ENCODE measurements at places on chromosomes 1 and 21.

DNA sequence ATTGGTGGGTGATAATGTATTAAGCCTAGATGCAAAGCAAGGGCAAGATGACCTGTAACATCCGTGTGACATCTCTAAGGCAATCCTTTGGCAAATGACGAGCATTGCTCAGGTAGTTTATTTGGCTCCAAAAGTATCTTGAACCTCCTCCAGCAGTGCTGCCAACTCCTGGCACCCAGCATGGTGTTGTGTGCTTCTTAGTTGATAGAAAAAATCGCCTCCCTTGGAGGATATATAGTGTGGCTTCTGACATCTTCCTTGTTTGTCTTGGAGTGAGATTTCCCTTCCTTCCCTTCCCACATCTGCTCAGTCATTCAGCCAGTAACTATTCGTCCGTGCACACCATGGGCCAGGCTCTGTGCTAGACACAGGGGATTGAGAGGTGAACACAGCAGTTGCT is 121.8 kb downstream of the TOMM20 start:
- no peak for DNase-seq

DNA sequence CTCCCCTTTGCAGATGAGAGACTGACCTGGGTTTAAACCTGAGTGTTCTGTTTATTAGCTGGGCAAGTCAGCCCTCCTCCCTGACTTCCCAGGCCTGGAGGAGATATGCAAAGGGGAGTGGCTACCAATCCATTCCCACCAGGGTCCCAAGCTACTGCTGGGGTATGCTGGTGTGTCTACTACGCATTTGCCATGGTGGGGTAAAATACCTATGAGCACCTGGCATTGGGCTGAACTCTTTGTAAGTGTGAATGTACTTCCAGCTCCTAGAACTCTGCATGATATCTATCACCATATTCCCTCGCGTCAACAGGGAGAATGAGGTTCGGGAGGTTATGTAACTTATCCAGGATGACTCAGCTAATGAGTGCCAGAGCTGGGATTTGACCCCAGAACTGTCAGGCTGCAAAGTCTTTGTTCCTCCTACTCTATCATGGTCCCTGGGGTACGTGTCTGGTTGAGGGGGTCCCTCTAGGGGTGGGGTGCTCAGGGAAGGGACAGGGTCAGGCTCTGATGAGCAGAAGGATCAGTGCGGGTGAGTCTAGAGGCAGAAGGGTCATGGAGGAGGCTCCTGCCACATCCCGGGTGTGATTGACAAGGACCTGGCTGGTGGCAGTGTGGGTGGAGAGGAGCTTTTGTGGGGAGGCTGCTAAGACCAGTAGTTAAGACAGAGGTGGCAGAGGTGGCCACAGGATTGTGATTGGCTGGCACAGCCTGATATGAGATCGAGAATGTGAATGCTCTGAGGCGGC is 16.7 kb downstream of the AMPD2 start:
- no peak for DNase-seq

- DNase-seq = peak; percentile 97
These were observed 7.2 kb downstream of the ZDHHC18 start for GRCh38 chr1:26833432-26834405.

GRCh38 chr1:32426489-32427255 is 32.4 kb upstream of the BSDC1 start:
- peak; percentile 38 for DNase-seq

DNA sequence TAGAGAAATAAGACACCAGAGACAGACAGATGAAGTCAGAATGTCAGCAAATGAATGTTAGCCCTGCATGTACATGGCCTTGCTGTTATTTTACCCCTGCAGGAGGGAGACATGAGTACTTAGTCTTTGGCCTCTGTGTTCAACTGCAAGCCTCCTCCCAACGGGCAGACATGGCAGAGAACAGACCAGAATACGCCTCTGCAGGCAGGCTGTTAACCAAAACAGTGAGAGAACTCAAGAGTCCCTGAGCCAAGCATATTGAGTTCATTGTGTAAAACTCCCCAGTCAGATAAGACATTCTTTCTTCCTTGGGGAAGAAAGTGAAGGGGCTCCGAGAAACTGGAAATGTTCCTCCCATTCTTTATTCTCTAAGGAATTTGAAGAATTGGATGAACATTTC is 150.9 kb downstream of the PHTF1 start:
- DNase-seq = no peak

DNA sequence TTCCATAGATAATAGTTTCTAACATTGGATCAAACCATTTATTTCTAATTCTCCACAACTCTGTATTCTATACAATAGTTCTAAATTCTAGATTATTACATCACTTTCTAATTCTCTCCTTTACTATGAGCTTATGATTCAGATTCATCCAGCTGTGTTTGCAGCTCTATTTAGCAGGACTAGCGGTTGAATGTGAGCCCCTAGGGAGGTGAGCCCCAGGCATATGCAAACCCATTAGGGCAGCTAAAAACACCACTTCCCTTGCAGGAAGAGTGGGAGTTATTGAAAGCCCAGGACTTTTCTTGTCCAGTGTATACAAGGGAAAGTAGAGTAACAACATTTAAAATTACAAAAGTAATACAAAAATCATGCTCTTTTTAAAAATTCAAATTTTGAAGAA is 56.9 kb downstream of the KRTAP19-8 start:
- DNase-seq = no peak

DNA sequence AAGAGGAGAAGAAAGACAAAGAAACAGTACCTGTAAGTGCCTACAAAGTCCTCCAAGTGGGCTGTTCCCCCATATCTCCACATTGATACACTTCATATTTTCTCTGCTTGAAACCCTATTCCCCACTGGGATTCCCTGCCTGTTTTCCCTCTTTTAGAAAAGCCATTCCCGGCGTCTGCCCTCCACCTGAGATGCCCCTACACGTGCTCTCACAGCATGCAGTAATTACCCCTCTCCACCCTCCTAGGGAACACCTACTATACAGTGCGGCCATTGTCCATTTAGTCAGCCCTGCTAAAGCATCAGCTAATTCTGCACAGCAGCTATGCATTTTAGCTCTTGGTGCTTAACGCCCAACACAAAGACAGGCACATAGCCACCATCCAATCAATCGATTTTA is 135.7 kb upstream of the TIAM1 start:
- no peak for DNase-seq

DNA sequence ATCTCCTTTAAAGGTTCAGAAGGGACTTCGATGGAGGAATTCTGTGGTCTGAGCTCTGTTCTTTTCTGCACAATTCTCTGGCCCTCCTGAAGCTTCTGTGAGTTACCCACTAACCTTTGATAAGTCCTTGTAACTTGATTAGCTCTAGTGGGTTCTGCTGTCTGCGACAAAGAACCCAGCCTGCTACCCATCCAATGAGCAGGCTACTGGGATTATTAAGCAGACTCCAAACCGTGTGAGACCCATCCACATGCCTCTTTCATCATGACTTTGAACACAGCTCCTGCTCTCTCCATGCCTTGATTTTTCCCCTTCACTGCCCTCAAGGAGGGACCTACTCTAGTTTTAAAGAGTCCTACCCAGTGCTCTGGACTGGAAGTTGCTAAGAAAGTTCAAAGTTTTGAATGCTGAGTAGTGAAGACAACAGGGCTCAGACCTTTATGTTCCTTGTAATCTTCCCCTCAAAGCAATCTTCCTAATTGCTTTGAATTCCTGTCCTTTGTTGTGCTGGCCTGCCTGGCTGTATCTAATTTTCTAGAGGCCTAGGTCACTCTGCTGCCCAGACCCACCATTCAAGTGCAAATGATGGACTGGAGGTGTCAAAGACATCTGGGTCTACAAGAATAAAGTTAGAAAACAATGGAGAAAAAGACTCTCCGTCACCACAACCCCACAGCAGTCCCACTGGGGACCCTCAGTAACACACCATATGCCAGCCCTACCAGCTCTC is 146.9 kb downstream of the RHOU start:
- DNase-seq = no peak

All from common myeloid progenitor, CD34-positive (primary cell).